Stromal cell of bone marrow (primary cell): ENCODE measurements at places on chromosomes 7 and 10.
A peak's percentile ranks its signal among the peaks of the same experiment; 100 is the strongest.

DNA sequence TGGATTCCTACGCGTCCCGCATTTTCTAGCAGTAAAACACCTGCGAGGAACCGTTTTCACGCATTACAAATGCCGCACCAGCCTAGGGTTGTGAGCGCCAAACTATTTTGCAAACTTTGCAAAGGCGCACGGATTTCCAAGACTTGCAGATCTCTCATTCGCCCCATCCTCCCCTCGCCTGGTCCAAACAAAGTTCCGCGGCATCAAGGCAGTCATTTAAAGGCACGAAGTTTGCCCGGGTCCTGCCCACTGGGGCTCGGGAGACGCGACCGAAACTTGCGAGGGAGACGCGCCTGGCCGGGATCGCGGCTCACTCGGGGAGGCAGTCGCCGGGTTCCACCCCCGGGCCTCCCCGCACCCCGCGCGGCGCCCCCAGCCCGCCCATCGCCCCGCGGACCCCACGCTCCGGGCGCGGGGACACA lies 613 bp downstream of the USP6NL start:
- DNase-seq, result no peak

GRCh38 chr10:3022027-3022426 lies 45.3 kb upstream of the PFKP start:
- DNase-seq, result no peak

GRCh38 chr10:128263891-128264688 lies 137.9 kb upstream of the MKI67 start:
- DNase-seq, result peak; percentile 19

- DNase-seq, result peak; percentile 35
Measured at GRCh38 chr10:72812753-72813430, 80.6 kb upstream of the OIT3 start.

- DNase-seq, result no peak
Measured at GRCh38 chr7:42385912-42386311, 148.9 kb upstream of the GLI3 start.

DNA sequence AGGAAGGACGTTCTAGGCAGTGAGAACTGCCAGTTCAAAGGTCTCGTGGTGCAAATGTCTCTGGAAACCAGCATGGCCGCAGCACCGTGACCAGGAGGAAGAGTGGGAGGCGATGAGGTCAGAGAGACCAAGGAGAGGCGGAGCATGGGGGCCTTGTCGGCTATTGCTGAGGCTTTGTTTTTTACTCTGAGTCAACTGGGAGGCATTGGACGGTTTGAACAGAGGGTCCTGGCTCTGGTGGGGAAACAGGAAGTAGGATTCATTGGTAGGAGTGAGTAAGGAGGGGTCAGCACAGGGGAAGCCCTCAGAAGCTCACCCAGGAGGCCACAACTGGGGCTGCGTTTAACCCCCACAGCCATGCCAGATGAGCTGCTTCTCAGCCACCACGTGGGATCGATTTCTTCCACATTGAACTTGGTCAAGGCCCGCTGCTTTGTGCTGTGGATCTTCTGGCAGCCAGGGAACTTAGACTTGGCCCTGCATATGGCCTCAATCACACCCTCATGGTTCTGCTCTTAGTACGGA lies 22.2 kb upstream of the SH2B2 start:
- peak; percentile 6 for DNase-seq

DNA sequence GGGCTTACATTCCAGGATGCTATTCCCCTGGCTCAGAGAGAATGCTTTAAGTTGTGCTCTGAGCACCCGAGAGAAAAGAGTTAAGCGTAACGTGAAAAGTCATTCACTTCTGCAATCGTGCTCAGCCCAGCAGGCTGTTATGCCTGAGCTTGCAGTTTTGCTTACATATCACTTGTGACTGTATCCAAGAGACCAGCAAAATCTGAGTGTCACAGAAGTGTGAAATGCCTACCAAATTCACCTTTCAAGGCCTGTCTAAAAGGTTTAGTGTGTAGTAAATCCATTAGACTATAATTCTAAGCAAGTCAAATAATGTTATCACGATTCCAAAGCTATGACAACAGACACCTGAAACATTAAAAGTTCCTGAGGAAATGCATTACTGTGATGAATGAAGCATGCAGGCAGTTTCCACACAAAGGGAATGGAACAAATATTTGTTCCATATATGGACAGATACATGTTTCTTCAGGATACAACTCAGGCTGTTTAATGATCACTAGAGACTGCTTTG lies 20.1 kb downstream of the ITGB1 start:
- no peak for DNase-seq

DNA sequence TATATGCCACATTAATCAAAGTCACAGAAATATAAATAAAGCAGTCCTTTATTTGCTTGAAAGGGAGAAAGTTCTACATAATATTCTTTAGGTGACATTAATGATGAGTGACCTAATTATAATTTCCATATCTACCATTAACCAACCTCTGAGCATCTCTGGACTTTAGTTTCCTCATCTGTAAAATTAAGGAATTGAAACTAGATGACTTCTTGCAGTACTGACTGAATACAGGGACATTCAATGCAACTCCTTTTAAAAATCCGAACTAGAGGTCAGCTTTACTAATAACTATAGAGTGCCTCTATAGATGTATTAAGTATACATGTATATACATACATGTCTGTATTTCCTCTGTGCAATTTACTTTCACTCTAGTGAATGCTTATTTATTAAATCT lies 3.9 kb downstream of the FMC1 start:
- no peak for DNase-seq

DNA sequence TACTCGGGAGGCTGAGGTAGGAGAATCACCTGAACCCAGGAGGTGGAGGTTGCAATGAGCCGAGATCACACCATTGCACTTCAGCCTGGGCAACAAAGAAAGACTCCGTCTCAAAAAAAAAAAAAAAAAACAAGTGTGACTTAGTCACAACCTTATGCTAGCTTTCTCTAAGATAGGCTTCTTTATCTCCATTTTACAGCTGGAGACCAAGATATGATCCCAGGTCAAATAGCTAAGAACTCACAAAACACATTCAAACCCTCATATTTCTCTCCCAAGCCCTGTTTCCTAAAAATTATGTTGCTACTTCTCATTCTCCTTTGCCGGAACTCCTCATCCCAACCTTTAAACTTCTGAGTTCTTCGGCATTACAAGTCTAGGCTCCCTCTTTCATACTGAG lies 13.0 kb upstream of the DHTKD1 start:
- no peak for DNase-seq
